ENCODE measurements at places on chromosomes 16 and 17. TPM values are rescaled to one million over a fixed set of nuclear protein-coding genes. Genes with fewer than 3 reads are reported as not detected.

DNA sequence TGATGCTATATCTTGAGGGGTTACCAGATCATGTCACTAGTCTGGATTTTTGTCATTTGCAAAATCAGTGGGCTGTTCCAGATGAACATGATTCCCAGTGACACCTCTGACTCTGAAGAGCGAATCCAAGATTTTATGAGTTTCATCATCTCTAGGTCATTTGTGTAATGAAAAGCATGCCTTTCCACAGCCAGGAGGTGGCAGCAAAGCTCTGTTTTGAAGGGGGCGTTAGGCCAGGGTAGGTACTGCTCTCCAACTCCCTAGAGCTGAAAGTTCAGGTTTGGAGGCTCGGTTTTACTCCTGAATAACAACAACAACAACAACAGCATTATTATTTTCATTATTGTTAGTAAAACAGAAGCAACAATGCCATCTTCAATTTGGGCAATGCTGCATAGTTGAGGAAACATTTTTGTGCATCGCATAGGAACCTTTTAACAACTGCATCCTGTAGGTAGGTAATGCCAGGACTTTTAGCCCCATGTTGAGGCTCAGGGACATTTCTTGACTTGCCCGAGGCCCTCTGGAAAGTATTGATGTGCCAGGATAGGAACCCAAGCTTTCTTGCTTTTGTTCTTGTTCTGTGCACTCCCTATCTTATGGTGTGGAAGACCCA lies 77.0 kb downstream of the MYH13 start:
- no peak for DNase-seq
- no peak overlapping the region for H3K27ac ChIP-seq
- no peak overlapping the region for H3K4me3 ChIP-seq
- H3K36me3 ChIP-seq: no peaks in the 10 kb centered on the region
- H3K27me3 ChIP-seq: no peaks in the 10 kb centered on the region
- H3K4me1 ChIP-seq: no peaks in the 10 kb centered on the region

- no peak overlapping the region for H3K4me3 ChIP-seq
- no peaks in the 10 kb centered on the region for H3K36me3 ChIP-seq
- no peaks in the 10 kb centered on the region for H3K4me1 ChIP-seq
- no peaks in the 10 kb centered on the region for H3K27me3 ChIP-seq
Measured at GRCh38 chr16:15810411-15810810, 46.4 kb downstream of the MYH11 start.

GRCh38 chr17:62965686-62966425 lies at the start of gene TANC2:
TSS of gene TANC2 (plus strand) at chr17:62966235. CDS start at chr17:63009560, 43,325 bp downstream.
- H3K4me3 ChIP-seq: peak within 1 kb of the TSS; percentile 68
- DNase-seq: peak; percentile 87
- H3K27ac ChIP-seq: peak within 1 kb of the TSS; percentile 78
- no peaks in the 10 kb centered on the region for H3K27me3 ChIP-seq
- peaks cover 14% of the 10 kb centered on the region for H3K4me1 ChIP-seq

- H3K27me3 ChIP-seq: no peaks in the 10 kb centered on the region
- H3K27ac ChIP-seq: no peak overlapping the region
- DNase-seq: no peak
Measured at GRCh38 chr17:14351493-14351892, 50.6 kb downstream of the HS3ST3B1 start.

Gene SLC13A2
- not detected for total RNA-seq

GRCh38 chr17:28178800-28179199 lies 136.3 kb downstream of the NLK start:
- no peak for DNase-seq
- H3K27me3 ChIP-seq: no peaks in the 10 kb centered on the region
- H3K36me3 ChIP-seq: no peaks in the 10 kb centered on the region
- no peaks in the 10 kb centered on the region for H3K4me1 ChIP-seq
- no peak overlapping the region for H3K4me3 ChIP-seq

DNA sequence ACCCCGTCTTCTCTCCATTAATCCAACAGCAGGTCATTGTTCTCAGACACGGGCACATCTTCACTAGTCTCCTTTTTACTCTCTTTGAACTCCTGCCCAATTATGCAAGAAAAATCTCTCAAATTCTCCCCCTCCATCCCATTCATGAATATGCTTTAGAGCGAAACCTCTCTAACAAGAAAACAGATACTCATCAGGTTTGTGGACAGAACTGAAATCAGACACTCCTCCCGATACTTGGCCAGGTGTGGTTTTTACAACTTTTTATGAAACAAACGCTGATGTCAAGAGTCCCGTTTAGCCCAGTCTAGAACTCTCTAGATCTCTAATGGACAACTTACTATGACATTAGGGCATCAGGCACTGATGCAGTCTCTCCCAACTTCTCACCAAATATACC lies 40.9 kb downstream of the PIK3R5 start:
- H3K27ac ChIP-seq: no peak overlapping the region
- no peak for DNase-seq

GRCh38 chr16:87108941-87109340 lies 208.3 kb downstream of the C16orf95 start:
- no peak overlapping the region for H3K4me3 ChIP-seq
- DNase-seq: no peak
- H3K27ac ChIP-seq: no peak overlapping the region
- H3K4me1 ChIP-seq: no peaks in the 10 kb centered on the region
- no peaks in the 10 kb centered on the region for H3K36me3 ChIP-seq
- no peaks in the 10 kb centered on the region for H3K27me3 ChIP-seq

Gene SETD1A
- 36.8 TPM for total RNA-seq

- H3K36me3 ChIP-seq: no peaks in the 10 kb centered on the region
- no peak overlapping the region for H3K4me3 ChIP-seq
- H3K27me3 ChIP-seq: no peaks in the 10 kb centered on the region
- peaks cover 13% of the 10 kb centered on the region for H3K4me1 ChIP-seq
- no peak for DNase-seq
Measured at GRCh38 chr16:17474572-17474971, 3.8 kb upstream of the XYLT1 start.

GRCh38 chr17:33803686-33804085 lies 451.4 kb upstream of the CCL2 start:
- no peak for DNase-seq
- no peaks in the 10 kb centered on the region for H3K27me3 ChIP-seq
- no peaks in the 10 kb centered on the region for H3K4me1 ChIP-seq
- no peaks in the 10 kb centered on the region for H3K36me3 ChIP-seq
- no peak overlapping the region for H3K27ac ChIP-seq

- H3K4me1 ChIP-seq: no peaks in the 10 kb centered on the region
- no peak for DNase-seq
- H3K4me3 ChIP-seq: no peak overlapping the region
- H3K27ac ChIP-seq: no peak overlapping the region
Measured at GRCh38 chr16:83970430-83970815, 2.4 kb downstream of the NECAB2 start.

DNA sequence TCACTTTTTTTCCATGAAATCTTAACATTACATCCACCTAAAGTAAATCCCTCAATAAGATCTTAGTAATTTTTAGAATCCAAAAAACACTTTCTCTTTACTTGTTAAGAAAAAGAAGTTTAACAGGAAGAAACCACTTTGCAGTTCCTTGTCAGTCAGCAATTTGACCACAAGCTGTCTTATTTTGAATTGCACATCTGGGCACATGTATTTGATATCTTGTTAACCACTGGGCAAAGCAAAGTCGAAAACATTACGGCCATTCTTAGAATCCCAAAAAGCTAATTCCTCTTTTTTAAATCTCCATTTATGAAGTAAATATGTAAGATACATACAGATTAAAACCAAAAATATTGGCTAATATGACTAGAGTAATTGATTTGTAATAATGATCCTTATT lies 1.1 kb downstream of the ABCA10 start:
- H3K36me3 ChIP-seq: no peaks in the 10 kb centered on the region
- no peak overlapping the region for H3K4me3 ChIP-seq
- no peaks in the 10 kb centered on the region for H3K27me3 ChIP-seq

- peaks cover 37% of the 10 kb centered on the region for H3K4me1 ChIP-seq
- no peak for DNase-seq
- H3K4me3 ChIP-seq: no peak overlapping the region
- no peak overlapping the region for H3K27ac ChIP-seq
- no peaks in the 10 kb centered on the region for H3K36me3 ChIP-seq
Measured at GRCh38 chr17:38732376-38733281, 2.5 kb downstream of the CISD3 start.

DNA sequence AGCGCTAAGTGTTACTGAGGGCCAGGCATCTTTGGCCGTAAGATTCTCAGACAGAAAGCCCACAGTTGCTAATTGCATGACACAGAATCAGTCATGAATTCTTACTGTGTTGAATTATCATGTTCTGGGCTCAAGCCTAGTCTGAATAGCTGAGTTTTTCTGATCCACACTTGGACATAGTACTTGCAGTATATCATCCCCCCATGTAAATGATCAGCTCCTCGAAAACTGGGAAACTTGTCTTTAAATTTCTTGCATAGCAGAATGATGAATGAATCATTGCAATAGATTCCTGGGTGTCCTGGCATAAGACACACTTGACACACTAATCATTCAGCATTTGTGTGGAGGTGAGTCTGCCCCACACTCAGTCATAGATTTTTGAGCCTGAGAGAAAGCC lies 2.2 kb downstream of the MLYCD start:
- no peak overlapping the region for H3K4me3 ChIP-seq
- peaks cover 17% of the 10 kb centered on the region for H3K4me1 ChIP-seq
- DNase-seq: no peak
- H3K36me3 ChIP-seq: no peaks in the 10 kb centered on the region

DNA sequence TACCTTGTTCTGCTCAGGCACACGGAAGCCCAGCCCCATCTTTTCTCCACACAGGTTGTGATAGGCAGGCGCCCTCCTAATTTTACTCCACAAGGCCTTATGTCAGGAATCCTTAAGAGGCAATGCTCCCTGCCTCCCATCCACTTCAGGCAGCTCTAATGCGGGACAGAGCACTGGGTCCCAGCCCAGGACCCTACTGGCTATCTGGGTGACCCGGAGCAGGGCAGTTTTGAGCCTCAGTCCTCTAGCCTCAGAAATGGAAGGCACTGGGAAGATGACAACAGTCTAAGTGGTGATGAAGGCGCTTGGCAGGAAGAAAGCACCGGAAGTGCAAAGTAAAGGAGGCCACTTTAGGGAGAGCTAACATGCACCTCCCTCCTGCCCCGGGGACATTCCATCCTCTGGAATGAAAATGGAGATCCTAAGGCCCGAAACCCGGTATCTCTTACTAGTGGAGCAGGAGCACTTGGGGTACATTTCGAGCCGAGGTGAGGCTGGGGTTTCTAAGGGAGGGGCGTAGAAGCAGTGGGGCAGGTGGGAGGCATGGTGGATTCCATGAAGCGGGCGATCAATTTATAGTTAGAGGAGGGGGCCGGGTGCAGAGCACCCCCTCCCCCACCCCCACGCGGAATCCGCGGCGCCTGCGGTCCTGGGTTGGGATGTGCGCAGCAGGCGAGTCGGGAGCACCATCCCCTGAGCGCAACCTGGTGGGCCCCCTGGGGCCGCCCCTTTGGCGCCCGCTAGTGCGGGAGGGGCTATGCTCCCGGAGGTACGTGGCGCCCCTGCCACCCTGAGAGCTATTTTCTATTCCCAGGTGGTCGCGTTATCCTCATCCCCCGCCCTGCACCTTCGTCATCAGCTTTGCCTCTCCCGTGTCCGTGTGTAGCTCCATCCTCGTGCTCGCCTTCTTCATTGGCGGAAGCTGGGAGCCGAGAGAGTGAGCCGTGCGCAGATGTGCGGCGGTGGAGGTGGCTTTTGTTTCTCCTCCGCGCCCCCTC lies 4.9 kb downstream of the MT1F start:
- peaks cover 12% of the 10 kb centered on the region for H3K4me1 ChIP-seq
- no peaks in the 10 kb centered on the region for H3K36me3 ChIP-seq
- DNase-seq: no peak
- H3K27ac ChIP-seq: peak overlapping the region; percentile 50
- H3K27me3 ChIP-seq: no peaks in the 10 kb centered on the region

DNA sequence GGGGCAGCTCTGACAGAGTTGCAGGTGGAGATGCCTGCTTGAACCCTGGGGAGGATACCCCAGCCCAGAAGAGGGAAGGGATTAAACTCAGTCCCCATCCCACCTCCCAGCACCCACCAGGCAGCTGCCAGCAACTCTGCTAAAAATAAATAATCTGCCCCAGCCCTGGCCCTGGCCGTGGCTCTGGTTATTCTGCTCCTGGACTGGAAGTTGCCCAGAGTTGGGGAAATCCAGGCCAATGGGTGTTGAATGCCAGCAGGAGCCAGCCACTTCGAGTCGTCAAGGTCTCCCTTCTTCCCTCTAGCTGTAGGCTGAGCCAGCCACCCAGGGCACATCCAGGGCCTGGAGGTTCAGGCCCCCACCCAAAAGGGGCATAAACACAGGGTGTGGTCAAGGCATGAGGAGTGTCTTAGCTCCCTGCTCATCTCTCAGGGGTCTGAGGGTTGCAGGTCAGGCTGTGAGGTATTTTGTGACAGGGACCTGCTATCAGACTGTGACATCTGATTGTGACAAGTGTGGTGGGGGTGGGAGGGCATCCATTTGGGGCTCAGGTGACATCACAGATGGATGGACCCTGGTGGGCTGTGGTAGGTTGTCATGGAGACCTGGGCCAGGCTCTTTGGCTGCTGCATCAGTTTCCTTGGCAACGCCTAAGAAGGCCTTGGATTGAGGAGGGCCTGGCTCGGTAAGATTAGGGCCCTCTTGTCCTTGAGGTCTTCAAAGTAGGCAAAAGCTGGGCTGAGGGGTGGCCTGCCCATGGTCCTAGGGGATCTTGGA lies 1.0 kb upstream of the RRAD start:
- peaks cover 13% of the 10 kb centered on the region for H3K27me3 ChIP-seq
- H3K27ac ChIP-seq: no peak overlapping the region
- no peaks in the 10 kb centered on the region for H3K4me1 ChIP-seq
- H3K36me3 ChIP-seq: no peaks in the 10 kb centered on the region
- no peak for DNase-seq
- no peak overlapping the region for H3K4me3 ChIP-seq

Gene ELMO3
- 7.5 TPM for total RNA-seq

DNA sequence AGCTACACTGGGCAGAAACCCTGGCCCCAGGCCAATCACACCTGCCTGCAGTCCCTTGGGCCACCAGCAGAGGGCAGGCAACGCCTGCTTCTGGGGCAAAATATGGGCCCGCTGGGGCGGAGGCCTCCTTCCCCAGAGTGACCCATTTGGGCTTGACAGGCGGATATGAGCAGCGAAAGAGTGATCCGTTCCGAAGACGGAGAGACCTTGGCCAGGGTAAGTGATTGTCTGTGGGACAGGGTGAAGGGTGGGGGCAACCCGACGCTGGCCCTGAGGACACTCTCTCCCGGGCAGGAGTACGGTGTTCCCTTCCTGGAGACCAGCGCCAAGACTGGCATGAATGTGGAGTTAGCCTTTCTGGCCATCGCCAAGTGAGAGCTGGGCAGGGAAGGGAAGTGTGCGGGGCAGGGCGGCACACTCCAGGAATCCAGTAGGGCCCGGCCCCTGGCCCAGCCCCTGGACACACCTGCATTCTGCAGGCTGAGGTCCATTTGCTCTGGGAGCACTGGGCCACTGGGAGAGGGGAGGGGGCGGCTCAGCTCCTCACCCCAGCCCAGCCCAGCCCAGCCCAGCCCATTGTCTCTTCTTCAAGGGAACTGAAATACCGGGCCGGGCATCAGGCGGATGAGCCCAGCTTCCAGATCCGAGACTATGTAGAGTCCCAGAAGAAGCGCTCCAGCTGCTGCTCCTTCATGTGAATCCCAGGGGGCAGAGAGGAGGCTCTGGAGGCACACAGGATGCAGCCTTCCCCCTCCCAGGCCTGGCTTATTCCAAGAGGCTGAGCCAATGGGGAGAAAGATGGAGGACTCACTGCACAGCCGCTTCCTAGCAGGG lies 3.5 kb upstream of the NHERF1 start:
- H3K4me1 ChIP-seq: peaks cover 68% of the 10 kb centered on the region
- H3K4me3 ChIP-seq: no peak overlapping the region
- DNase-seq: peak; percentile 85
- no peaks in the 10 kb centered on the region for H3K27me3 ChIP-seq

Gene PPL
- not detected for total RNA-seq

Gene CCL8
- not detected for total RNA-seq

- H3K27ac ChIP-seq: peak overlapping the region; percentile 83
- H3K36me3 ChIP-seq: peaks cover 28% of the 10 kb centered on the region
- no peaks in the 10 kb centered on the region for H3K27me3 ChIP-seq
- peaks cover 13% of the 10 kb centered on the region for H3K4me1 ChIP-seq
Measured at GRCh38 chr16:30063278-30063892, 2.2 kb upstream of the ALDOA start.
